ENCODE measurements at places on chromosomes 2 and 18. TPM values are rescaled to one million over a fixed set of nuclear protein-coding genes. Genes with fewer than 3 reads are reported as not detected.

MALT1 gene
- total RNA-seq, result 12.9 TPM

SERPINB13 gene
- total RNA-seq, result not detected

PFN4 gene
- total RNA-seq, result 0.52 TPM

SULT1C4 gene
- total RNA-seq, result 0.69 TPM

UGT1A3 gene
- not detected for total RNA-seq

EML6 gene
- total RNA-seq, result 2.1 TPM

DNA sequence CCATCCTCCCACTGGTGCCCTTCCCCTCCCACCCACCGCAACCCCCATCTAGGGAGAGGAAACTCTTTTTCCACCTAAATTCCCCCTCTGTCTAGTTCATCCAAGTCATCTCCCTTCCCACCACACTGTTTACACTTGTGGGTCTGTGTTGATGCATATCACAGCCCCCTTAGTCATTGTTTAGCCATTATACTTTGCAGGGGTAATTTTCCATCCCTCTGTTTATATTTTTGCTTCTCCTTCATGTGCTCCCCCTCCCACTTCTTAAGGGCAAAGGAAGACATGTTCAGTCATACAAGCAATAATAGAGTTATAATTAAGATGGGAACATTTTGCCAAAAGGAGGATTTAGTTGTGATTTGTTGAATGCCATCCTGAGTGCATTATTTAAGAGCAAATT lies 187.8 kb upstream of the TNP1 start:
- DNase-seq, result no peak

DNA sequence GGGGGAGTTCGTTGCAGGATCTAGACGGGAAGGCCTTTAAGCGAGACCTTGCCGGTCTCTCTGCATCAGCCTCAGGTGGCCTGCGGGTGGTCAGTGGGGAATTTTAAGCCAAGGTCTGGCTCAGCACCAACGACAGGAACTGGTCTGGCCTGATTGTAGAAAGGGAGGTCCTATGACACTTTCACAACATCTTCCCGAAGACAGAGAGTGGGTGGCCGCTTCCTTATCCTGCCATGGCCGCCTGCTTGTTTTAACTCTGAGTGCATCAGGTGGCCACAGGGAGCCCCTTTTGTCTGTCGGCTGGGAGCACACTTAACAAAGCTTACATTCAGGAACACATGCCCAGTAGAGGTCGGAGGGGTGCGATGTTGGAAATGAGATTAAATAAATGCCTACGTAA lies 363.7 kb upstream of the MYT1L start:
- DNase-seq, result no peak

GRCh38 chr2:214484239-214484638 lies 73.4 kb downstream of the VWC2L start:
- no peak for DNase-seq

DNA sequence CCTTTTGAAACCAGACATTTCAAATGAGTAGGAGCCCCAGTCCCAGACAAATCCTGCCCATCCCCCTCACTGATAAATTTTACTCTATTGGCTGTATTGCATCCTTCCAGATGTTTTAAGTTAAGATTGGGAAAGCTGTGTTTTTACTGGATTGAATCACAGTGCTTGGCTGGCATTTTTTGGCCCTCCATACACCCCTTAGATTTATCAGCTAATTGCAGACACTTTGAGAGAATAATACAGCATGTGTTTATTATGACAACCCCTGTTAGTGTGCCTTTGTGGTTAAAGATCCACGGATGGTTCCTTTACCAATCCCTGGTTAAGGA lies 74.9 kb downstream of the ANTXR1 start:
- no peak for DNase-seq

GRCh38 chr2:168744844-168745243 lies 57.6 kb upstream of the NOSTRIN start:
- no peak for DNase-seq

DNA sequence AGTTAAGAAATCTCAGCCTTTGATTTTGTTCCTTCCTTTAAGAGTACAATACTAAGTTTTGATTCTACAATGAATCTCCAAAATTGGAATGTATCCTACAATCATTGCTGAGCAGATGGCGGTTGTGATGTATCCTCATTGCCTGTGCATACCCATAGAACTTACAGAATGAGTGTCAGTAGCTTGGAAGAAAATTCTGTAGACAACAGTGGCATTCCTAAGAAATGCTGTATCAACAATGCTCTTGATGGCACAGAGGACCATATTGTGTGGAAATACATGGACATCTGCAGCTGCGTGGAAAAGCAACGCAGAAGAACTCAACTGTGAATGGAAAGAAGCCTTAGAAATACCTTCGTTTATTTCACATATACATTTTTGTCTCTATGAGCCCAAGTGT lies 30.2 kb downstream of the GAREM1 start:
- DNase-seq, result no peak
